ENCODE measurements at places on chromosomes 12 and 14.

DNA sequence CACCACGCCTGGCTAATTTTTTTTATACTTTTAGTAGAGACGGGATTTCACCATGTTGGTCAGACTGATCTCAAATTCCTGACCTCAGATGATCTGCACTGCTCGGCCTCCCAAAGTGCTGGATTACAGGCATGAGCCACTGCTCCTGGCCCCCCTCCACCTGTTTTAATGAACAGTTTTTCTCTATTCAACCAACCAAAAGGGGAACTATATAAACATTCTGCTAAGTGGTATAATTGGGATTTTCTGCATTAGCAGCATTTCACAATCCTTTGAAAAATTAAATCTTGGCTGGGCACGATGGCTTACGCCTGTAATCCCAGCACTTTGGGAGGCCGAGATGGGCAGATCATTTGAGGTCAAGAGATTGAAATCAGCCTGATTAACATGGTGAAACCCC lies 44.8 kb downstream of the KNTC1 start:
- no peak for DNase-seq

DNA sequence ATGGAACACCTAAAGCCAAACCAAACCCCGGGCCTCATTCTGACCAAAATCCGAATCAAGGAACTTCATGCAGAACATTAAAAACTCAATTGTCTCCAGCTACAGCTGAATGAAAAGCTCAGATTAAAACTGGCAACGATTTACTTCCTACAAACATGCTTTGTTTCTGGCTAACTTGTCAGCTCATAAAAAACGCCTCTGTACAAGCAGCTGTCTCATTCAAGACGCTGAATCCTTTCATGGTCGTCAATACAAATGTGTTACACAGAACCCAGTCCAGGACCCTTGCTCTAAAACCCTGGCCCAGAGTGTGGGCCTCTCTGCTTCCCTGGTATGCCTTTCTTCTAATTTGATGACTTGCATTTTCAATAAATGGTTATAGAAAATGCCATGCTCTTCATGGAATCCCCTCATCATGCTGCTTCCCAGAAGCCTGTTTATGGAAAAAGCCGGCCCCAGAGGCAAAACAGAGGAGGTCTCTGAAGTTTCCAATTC lies 183.1 kb downstream of the PHLDA1 start:
- DNase-seq, result no peak

DNA sequence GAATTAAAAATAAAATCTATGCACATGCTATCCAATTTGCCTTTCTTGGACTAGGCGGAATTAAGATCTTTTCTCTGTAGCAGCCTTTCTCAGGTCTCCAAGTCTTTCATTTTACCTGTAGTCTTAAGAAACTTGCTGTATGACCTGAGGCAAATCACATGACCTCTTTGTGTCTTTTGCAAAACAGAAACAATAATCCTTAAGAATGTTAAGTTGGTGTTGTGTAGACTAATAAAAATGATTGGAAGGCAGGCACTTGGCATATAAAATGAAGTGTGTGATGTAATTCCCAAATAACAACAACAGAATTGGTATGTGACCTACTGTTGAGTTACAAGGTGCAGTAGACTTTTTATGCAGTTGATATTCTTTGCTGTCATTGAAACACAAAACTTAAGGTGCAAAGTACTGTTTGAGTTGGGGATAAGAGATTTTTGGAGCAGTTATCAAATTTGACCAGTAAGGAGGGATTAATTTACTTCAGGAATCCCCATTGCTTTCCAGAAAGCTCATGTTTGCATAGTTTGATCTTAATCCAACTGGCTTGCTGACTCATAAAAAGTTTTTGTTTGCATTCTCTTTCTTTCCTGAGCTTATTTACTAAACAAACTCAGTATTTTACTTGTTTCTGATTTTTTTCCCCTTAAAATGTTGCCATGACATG lies 51.4 kb downstream of the SUSD6 start:
- DNase-seq, result no peak

- no peak for DNase-seq
These were observed 875 bp downstream of the MFAP5 start for GRCh38 chr12:8661751-8662150.

DNA sequence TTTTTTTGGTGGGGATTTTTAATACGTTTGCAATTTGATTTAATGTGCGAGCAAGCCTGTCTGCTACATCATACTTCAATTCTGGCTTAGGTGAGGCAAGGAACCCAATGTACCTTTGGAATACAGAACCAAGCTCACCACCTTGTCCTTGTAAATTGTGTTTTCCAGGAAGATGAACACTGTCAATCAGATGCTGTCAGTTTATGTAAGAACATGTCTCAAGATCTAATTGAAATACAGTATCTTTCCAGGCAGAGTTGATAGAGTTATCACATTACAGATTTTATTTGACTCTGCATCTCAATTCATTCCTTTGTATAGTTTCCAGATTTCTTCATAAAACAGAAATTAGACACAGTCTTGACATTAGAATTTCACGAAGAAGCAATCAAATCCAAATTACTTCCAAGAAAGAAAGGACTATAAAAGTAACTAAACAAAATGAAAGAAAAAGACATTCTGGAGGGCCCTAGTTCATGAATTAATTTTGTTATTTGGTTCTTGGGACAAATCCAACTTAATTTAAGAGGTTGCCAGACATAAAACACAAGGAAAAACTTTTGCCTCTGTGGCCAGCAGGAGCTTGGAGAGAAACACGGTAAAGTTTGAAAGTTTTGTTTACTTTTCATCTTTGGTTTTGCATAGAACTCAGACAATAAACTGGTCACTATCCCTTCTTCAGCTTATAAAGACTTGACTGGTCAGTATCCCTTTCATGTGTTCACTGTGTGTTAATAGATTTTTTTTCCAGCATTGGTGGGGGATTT lies 16.4 kb upstream of the MED13L start:
- DNase-seq, result no peak

DNA sequence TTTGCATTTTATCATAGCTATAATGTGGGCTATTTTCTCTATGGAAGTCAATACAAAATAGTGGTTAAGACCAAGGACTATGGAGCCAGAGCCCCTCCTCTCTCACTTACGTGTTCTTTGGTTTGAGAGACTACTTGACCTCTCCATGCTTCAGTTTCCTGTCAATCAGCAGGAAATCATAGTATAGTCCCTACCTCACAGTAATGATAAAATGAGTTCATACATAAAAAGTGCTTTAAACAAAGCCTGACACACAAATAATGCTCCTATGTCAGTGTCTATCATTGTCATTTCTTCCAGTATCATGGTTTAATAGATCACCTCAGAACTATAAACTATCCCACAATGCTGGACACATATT lies 90.4 kb downstream of the MED13L start:
- DNase-seq, result peak; percentile 59

- DNase-seq, result no peak
These were observed 43.2 kb downstream of the FBXO34 start for GRCh38 chr14:55314449-55314848.

DNA sequence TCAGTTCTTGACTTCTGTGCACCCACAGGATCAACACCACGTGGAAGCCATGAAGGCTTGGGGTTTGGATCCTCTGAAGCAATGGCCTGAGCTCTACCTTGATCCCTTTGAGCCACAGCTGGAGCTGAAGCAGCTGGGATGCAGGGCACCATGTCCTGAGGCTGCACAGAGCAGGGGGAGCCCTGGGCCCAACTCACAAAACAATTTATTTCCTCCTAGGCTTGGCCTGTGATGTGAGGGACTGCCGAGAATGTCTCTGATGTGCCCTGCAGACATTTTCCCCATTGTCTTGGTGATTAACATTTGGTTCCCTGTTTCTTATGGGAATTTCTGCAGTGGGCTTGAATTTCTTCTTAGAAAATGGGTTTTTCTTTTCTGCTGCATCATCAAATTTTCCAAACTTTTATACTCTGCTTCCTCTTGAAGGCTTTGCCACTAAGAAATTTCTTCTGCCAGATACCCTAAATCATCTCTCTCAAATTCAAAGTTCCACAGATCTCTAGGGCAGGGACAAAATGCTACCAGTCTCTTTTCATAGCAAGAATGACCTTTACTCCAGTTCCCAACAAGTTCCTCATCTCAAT lies 288.2 kb downstream of the CCDC59 start:
- no peak for DNase-seq

GRCh38 chr12:4448371-4448940 lies 2.8 kb upstream of the FGF6 start:
- no peak for DNase-seq

GRCh38 chr12:107355004-107355565 lies 261.7 kb upstream of the CRY1 start:
- DNase-seq, result no peak

DNA sequence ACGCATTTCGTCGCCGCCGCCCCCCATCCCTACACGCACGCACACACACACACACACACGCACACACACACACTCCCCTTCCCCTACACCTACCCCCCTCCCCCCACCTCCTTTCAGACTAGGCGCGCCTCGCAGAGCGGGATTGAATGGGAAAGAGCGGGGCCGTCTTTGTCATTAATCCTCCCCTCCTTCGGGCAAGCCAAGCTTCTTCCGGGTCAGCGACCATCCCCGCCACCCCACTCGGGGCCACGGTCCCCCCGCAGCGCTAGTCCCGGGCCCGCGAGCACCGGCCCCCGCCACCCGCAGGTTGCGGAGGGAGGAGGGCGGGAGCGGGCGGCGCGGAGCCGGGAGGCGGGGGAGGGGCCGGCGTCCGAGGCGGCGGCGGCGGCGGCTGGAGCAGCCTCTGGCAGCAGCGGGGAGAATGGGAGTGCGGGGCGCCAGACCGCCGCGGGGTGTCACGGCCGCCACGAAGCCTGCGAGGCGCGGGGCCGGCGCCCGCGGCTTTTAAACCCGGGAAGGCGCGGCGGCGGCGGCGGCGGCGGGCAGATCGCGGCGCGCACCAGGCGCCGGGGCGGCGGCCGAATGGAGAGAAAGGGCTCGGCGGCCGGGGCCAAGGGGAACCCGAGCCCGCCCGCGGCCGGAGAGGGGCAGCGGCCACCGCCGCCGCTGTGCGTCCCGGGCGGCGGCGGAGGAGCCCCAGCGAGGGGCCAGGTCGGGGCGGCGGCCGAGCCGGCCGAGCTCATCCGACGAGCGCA lies at the start of gene TTC9:
Gene TTC9 (plus strand): TSS at position 369 of the 755 bp plus-strand sequence. CDS start 214 bp downstream, at position 583.
- DNase-seq, result peak; percentile 89

GRCh38 chr12:26088998-26089397 lies 35.8 kb downstream of the BHLHE41 start:
- DNase-seq, result no peak

DNA sequence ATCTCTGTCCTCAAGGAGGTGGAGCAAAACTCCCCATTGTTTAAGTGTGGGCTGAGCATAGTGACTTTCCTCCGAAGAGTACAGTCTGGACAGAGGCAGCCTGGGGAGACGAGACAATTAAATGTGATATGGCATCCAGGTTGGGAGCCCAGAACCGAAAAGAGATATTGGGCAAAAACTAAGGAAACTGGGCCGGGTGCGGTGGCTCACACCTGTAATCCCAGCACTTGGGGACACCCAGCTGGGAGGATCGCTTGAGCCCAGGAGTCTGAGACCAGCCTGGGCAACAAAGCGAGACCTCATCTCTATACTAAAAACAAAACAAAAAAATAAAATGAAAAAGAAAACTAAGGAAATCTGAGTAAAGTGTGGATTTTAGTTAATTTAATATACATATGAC lies 35.9 kb upstream of the JDP2 start:
- DNase-seq, result no peak

GRCh38 chr12:13661005-13661887 lies 320.2 kb downstream of the GRIN2B start:
- peak; percentile 81 for DNase-seq

DNA sequence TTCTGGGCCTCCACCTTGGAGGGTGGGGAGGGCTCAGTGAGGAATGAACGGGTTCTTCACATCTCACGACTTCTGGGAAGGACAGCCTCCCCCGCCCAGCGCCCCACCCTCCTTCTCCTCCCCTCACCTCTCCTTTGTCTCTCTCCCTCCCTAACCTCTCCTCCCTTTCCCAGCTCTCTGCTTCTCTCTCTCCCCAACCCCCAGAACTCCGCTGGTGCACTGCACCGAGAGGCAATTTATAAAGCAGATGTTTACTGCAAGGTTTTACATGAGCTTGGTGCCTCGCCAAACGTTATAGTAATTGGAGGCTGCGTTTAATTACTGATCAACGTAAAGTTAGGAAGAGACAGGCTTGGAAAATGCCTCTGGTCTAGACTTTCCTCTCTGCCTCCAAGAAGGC lies 42.9 kb upstream of the FAM222A start:
- no peak for DNase-seq

DNA sequence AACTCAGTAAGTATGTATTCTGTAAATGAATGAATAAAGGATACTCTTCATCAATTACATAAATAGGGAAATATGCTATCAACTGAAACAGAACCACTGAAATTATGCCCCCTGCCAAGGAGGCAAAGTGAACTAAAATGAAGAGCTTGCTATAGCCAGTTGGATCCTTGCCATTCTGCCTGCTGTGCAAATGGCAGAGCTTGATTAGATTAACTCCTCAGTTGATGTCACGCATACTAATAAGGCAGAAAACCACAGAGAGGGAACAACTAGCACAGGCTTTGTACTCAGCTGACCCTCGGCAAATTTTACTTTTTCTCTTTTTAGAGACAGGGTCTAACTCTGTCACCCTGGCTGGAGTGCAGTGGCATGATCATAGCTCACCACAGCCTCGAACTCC lies 36.7 kb upstream of the FERMT2 start:
- peak; percentile 91 for DNase-seq

DNA sequence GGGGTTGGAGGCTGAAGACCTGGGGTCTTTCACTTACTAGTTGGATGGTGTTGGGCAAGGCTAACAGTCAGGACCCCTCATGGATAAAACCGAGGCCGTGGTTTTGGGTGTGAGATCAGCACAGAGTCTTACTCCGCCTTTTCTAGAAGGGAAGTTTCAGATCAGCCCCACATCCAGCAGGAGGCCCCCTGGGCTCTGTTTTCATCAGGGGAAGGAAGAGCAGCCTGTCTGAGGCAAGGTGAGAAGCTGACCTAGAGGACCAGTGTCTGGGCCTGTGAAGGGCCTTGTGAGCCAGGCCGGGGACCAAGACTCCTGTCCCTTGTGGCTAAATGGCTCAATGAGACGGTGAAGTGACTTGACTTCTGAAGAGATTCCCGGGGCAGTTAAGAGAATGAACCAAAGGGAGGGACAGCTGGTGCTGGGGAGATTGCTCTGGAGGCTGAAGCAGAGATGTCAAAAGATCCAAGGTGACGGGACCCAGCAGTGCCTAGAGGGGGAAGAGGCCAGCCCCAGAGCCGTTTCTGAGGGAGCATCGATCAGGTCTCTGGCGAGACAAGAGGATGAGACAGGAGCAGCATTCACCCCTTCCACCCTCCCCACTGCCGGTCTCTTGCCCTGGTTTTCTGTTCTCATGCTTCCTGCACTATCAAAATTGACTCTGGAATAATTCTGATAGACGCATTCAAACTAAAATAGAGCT lies 40.1 kb upstream of the TSPAN9 start:
- no peak for DNase-seq

GRCh38 chr12:106369624-106370346 lies 12.2 kb downstream of the POLR3B start:
- no peak for DNase-seq

Measured in NCI-H1417 (cell line).